Activated CD8-positive, alpha-beta memory T cell treated with anti-CD3 and anti-CD28 coated beads, Interleukin-2, amount 50 U/mL, for 48 hours (primary cell): ENCODE measurements at places on chromosomes 12 and 14.
A peak's percentile ranks its signal among the peaks of the same experiment; 100 is the strongest.

DNA sequence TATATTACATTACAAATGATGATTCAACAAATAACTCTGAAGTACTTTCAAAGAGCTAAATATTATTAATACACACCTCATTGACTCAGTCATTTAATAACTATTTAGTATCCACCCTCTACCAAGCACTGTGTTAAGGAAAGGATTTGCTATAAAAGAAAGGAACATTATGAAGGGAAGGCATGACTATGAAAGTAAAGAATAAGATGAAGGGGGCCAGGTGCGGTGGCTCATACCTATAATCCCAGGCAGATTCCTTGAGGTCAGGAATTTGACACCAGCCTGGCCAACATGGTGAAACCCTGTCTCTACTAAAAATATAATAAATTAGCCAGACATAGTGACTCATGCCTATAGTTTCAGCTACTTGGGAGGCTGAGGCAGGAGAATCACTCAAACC, 107.9 kb downstream of the PLCZ1 start:
- no peak for DNase-seq

GRCh38 chr14:22387776-22388241, 201.2 kb downstream of the DAD1 start:
- DNase-seq, result no peak

GRCh38 chr12:51926718-51927117, 19.4 kb downstream of the ACVRL1 start:
- DNase-seq, result peak; percentile 67

DNA sequence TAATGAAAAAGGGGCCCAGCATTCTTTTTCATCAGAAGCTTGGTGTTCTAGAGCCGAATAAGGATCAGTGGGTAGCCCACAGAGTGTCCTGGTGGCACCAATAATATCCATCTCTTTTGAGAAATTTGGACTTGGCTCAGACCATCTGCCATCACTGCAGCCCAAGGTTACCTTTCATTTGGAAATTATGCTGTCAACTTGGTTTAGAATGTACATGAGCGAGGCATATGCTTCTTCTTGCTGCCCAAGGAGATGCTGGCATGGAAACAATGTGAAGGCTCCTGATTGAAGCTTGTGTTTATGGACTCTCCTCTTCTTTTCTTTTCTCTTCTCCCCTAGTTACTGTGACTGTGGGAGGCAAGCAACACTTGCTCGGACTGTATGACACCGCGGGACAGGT, 50.0 kb downstream of the GPHB5 start:
- DNase-seq, result no peak

DNA sequence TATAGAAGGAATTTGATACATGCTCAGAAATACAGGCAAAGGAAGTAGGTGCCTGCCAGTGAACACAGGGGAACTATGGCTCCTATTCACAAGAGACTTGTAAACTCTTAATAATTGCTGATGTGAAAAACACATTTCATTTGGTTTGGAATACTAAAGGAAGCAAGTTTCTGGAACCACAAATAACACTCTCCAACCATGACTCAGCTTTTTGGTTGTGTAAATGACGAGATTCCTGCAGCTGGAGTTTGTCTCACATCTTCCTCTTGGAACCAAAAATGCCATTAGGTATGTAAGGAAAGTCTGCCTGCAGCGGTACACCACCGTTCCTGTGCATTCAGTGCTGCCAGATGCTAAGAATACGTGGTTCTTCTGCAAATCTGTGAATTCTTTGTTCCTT, 4.5 kb upstream of the OR11H6 start:
- no peak for DNase-seq

DNA sequence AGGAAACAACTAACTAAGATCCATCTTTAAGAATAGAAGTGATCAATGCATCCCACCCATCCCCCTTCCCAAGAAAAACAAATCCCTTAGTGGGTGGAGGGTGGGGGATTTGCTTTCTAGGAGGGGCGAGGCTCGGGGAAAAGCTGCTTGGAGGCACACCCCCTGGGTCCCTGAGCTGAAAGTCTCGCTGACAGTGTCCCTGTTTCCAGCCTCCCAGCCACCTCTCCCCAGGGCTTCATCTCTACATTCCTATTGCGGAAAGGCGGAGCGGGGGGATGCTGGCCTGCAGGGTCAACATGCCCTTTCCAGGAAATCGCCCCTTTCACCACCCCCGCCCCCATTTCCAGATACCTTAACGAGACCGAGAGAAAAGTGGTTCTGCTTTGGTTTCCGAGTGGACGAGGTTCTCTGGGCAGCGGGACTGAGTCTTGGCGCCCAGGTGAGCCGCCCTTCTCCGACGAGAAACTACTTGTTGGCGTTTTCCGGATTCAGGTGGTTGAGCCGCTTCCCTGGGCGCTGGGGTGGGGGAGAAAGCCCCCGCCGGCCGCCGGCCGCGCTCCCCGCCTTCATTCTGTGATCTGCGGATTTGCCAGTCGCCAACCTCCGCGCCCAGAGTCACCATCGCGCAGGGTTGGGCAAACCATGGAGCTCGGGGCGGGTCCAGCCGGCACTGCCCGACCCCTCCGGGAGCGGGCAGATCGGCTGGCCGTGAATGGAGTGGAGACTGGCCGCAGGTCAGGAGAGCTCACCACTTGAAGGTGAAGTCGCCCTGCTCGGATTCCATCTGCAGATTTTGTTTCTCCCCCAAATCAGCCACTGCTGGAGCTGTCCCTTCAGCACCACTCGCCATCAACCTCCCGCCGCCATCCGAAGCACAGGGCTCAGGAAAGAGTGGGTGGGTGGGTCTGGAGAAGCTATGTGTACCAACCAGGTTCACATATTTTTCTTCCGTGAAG, 505 bp downstream of the KCNC2 start:
- DNase-seq, result peak; percentile 53

- no peak for DNase-seq
These were observed 57.5 kb upstream of the TMCC3 start for GRCh38 chr12:94707892-94708291.

GRCh38 chr14:44914849-44915248, 46.9 kb downstream of the KLHL28 start:
- no peak for DNase-seq

GRCh38 chr14:62916551-62916950, 128.7 kb downstream of the KCNH5 start:
- no peak for DNase-seq

GRCh38 chr12:1719139-1719538, 28.3 kb downstream of the ADIPOR2 start:
- DNase-seq, result no peak

GRCh38 chr12:109753054-109753401, 39.4 kb downstream of the FAM222A start:
- no peak for DNase-seq

DNA sequence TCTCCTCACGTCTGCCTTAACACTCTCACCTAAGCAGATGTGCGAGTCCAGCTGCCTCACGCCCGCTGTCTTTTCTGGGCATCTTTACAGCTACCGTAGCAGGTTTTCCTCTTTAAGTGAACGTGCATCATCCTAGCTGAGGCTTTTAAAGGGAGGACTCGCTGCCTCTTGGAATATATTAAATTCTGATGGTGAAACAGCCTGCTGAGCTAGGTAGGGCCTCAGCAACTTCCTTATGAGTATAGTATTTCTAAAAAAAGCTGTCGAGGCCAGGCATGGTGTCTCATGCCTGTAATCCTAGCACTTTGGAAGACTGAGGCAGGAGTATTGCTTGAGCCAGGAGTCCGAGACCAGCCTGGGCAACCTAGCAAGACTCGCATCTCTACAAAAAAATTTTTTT, 32.2 kb downstream of the TESC start:
- no peak for DNase-seq

GRCh38 chr12:46354111-46354801, 18.3 kb downstream of the SLC38A2 start:
- no peak for DNase-seq

DNA sequence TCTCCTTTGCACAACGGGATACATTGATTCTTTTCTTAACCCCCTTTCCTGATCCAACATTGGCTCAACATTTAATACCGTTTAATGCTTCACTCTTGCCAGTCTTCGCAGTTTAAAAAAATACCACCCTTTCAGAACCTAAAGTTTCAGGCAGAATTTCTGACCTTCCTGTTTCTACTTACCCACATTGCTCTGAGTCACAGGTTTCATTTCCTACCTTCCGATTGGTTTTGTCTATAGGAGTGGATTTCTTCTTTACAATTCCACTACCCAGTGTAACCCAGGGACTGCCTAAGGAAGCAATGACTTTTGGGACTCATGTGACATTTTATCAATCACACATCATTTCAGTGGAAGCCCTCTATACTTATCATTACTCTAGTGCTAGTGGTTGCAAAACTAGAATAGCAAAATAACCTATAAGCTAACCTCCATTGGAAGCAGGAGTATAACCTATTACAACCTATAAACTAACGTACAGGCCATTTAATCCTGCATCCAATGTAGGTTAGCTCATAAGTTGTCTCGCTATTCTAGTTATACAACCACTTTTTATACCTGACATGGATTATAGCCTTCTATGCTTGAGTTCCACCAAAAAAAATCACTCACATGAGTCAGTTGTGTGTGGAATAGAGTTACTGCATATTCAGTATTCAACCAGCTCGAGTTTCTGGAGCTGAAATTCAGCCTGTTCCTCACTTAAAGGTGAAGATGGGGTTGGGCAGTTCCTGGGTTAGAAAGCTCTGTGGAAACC, 64.9 kb upstream of the KITLG start:
- no peak for DNase-seq
